ENCODE measurements at places on chromosomes 2 and 18.
A peak's percentile ranks its signal among the peaks of the same experiment; 100 is the strongest.

DNA sequence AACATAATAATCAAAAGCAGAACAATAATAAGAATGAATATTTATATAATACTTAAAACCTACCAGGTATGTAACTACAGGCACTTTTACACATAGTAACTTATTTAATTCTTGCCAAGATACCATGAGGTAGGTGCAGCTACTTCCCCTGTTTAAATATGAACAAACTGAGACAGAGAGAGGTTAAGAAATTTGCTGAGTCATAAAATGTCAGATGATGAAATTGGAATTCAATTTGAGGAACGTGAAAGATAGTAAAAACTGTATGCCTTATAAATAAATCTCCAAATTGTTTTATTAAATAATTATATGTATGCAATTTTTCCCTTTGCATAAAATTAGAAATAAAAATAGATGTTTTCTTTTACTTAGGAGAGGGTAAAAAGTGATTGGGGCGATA, 1103.3 kb upstream of the NRXN1 start:
- DNase-seq, result no peak

DNA sequence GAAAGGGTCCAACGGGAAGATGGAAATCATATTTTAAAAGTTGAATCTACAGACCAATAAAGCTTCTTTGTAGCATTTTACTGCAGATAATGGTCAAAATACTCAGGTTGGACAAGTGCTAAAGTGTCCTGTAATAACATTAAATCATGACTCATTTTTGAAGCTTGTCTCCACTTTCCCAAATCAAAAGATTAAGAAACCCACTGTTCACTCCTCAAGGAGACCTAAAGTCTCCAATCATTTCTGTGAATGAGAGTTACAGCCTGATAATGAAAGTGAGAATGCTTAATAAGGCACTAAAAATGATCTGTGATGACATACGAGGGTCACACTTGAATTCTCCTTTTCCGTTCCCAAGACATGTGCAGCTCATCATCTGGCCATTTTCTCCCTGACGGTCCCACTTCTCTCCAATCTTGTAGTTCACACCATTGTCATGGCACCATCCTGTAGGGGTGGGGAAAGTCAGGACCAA, 53.4 kb downstream of the ATIC start:
- no peak for DNase-seq

DNA sequence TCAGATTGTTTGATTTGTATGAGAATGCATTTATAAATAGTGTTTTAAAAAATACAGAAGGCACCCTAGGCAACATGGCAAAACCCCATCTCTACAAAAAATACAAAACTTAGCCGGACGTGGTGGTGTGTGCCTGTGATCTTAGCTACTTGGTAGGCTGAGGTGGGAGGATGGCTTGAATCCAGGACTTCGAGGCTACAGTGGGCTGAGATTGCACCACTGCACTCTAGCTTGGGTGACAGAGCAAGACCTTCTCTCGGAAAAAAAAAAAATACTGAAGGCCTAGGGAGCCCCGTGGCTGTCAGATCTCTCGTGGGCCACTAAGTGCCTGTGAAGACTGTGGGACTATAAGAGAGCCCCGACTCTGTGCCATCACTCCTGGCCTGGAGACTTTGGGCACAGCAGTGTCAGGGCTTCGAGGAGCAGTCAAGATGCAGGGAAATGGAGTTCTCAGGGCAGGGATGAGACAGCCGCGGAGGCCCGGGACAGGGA, 40.5 kb downstream of the MYO7B start:
- no peak for DNase-seq

DNA sequence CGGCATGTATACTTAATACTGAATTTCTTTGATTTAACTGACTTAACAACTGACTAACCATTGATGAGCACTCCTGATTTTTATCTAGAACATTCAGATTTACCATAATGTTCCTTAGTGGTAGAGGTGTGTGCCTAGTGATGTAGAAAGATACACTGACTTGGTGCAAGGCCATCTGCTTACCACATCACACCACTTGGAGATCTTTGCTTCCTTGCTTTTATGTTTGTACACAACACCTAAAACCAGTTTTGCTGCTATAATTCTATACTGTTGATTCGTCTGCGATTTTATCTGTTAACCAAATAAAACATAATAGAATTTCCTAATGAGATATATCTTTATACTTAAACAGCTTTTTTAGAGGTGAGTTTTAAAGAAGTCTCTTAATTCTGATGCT, 3.9 kb upstream of the FARP2 start:
- no peak for DNase-seq

- no peak for DNase-seq
Measured at GRCh38 chr2:234363011-234363487, 133.8 kb downstream of the ARL4C start.

GRCh38 chr18:7174344-7175095, 56.4 kb upstream of the LRRC30 start:
- no peak for DNase-seq

DNA sequence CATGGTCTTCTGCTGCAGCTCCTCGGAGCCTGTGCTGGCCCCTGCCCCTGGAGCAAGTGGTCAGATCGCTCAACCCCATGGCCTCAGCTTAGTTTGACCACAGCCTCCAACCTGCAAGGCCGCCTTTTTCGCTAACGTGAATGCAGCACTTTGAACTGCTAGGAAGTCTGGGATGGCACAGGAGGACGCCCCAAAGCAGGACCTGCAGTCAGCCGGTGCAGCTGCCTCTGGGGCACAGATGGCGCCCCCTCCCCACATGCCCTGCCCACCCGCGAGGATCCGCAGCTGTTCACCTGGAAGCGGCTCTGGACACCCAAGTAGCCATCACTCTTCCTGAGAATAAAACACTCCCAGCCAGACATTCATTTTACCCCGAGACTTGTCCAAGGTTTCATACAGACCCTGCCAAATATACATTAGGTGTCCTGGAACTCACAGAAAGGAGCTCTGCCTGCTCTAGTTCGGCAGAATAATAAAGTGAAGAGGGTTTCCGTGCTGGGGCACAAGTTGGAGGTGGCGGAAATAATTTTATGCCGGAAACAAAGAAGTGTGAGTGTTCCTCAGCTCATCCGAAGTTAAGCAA, 510.1 kb downstream of the EIPR1 start:
- DNase-seq, result no peak

DNA sequence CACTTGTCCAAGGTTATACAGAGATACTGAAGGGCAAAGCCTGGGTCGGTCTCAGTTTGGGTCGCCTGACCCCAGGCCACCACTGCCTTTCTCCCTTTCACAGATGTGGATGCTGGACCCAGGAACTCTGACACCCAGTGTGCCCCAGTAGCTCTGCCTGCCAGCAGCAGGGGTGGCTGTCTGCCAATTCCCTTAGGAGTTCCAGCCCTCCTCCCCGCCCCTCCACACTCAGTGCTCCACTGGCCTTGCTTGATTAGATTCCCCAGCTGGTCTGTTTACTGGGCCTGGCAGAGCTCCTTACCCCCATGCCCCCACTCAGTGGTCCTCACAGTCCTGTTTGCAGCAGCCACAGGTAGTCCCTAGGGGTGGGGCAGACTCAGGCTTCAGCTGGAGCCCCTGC, 75.5 kb downstream of the NPAS2 start:
- no peak for DNase-seq

DNA sequence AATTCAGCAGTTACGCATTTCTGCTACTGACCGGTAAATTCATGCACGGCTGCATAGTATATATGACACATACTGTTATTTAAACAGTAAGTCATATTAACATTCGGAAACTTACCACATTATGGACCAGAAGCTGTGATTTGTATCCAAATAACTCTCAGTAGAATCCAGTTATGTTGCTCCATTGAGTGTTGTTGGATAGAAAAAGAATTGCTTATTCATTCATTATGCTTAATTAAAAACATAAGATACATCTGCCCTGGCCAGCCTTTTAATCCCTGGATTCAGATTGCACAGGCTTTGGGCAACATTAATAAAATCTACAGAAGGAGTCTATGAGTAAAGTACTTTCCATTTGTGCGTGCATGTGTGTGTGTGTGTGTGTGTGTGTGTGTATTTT, 111.3 kb downstream of the CPS1 start:
- no peak for DNase-seq

GRCh38 chr2:179377296-179377695, 112.7 kb upstream of the SESTD1 start:
- DNase-seq, result no peak

DNA sequence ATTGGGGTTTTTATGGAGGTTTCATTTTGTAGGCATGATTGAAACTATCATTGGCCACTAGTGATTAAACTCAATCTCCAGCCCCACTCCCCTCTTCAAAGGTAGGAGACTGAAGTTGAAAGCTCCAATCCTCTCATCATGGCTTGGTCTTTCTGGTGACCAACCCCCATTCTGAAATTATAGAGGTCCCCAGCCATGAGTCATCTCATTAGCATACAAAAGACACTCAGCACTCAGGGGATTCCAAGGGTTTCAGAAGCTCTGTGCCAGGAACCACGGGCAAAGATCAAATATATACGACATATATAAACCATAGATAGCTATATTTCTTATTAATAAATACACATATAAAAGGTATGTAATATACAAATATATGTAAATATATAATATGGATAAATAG, 256.0 kb upstream of the POU3F3 start:
- no peak for DNase-seq

GRCh38 chr2:38656866-38657480, 8.9 kb upstream of the GALM start:
- DNase-seq, result no peak

- no peak for DNase-seq
Measured at GRCh38 chr2:168633200-168633599, 169.2 kb upstream of the NOSTRIN start.

DNA sequence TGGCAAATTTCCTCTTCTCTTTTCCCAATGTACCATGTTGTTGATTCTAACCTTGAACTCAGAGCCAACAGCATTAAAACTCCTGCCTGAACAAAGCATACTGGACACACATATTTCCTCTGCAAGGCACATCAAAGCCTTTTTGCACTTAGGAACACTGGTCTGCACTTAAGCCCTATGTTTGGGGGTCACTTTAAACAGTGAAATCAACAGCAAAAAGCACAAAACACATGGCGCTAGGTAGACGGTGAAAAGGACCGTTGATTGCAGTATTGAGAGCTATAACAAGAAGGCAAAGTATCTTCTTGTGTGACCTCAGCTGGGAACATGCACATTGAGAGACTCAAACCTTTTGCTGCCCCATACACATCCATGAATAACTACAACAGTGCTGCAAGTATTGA, 83.9 kb upstream of the SH3BP4 start:
- no peak for DNase-seq

GRCh38 chr2:161332371-161332967, 24.2 kb downstream of the PSMD14 start:
- no peak for DNase-seq

GRCh38 chr2:170020777-170021176, 157.2 kb upstream of the MYO3B start:
- DNase-seq, result no peak

DNA sequence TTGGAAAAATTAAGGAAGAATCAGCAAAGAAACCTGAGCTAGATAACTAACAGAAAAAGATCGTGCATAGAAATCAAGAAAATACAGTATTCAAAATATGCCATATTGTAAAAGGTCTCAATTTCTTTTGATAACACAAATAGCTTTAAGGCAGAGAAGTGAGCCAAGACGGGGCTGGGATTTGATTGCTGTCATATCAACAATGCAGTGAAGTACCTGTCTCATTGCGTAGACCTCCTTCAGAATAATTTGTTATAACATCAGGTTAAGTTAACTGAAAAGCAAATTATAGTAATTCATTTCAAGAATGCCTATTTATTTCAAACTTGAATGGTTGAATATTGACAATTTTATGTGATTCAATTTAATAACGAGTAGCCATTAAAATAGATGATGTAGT, 453.8 kb upstream of the MAP2 start:
- DNase-seq, result no peak

- peak; percentile 31 for DNase-seq
Measured at GRCh38 chr2:235654103-235654813, 160.4 kb downstream of the AGAP1 start.

Data from non-pigmented ciliary epithelial cell (primary cell).